Trophoblast cell (in vitro differentiated cells and primary cell): ENCODE measurements at places on chromosomes 4 and X.

DNA sequence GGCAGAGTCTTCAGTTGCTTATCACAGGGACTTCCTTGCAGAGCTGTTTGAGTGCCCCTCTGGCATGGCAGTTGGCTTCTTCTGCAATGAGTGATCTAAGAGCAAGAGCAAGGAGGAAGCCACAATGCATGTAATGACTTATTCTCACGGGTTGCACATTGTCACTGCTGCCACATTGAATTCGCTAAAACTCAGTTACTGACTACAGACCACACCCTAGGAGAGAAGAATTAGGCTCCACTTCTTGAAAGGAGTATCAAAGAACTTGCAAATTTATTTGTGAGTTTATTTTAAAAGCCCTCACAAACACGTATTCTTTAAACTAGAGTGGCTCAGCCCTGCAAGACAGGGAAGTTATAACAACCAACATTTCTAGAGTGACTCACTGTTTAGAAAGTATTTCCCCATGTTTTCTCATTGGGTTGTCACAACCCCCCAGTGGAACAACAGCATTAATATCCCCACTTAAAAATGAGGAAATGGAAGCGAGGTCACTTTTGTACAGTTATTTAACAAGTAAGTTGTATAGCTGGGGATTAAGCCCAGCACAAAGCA is 32.4 kb upstream of the RBPJ start:
- DNase-seq, result peak; percentile 13

GRCh38 chr4:143728166-143728565 is 27.7 kb upstream of the FREM3 start:
- no peak for DNase-seq

GRCh38 chrX:74160358-74160757 is 143.6 kb upstream of the ZCCHC13 start:
- DNase-seq, result no peak

GRCh38 chr4:48380583-48381167 is 39.3 kb downstream of the SLAIN2 start:
- DNase-seq, result peak; percentile 33

GRCh38 chr4:145686991-145687390 is 7.0 kb downstream of the C4orf51 start:
- DNase-seq, result no peak

- no peak for DNase-seq
Observed at GRCh38 chrX:134244043-134244442, 7.1 kb downstream of the CCDC160 start.

- no peak for DNase-seq
Observed at GRCh38 chr4:105784761-105785160, 76.2 kb downstream of the GSTCD start.

DNA sequence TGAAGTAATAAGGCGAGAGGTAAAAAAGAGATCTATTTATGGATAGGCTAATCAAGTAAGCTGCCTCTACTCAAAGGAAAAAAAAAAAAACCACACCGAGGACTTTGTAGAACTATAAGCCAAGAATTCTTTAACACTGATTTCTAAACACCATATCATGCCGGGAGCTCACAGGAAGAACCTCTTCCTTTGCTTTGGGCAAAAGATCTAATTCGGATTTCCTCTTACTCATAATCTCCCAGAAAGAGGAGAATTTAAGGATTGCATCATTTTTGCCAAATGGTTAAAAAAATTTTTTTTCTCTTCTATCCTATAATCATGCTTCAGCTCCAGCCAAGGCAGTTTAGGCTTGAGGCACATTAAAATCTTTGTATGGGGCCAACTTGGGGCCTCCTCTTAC is 95.5 kb downstream of the ZNF827 start:
- DNase-seq, result no peak

GRCh38 chr4:121213940-121214339 is 49.8 kb upstream of the TNIP3 start:
- DNase-seq, result peak; percentile 13

- DNase-seq, result no peak
Observed at GRCh38 chrX:34467437-34467836, 189.6 kb downstream of the TMEM47 start.

DNA sequence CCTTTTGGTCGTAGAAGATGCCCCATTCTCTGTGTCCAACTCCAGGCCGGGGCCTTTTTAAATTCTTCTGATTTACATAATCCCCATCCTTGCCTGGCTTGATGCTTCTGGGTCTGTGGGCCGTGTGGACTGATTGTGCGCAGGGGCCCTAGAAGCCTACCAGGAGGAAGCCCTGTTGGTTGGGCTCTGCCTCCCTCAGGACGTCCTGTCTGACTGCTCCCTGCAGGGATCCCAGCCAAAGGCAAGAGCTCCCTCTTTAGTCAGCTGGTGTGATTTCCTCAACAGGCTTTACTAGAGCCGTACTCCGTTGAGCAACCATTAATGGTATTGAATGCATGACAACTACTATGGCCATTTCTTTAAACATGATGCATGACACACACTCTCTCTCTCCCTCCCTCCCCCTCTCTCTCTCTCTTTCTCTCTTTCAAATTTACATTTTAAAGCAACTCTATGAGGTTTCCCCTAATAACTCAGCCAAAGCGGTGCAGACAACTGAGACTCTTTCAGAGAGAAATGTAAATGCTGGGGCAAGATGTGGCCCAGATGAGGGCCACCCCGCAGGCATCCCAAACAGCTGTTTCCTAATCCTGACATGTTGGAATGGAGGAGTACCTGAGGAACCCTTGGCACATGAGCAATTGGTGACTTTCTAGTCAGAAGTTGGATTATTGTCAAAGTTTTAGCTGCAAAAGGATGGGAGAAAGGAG is 117.3 kb downstream of the DRD5 start:
- DNase-seq, result peak; percentile 68
